ENCODE measurements at places on chromosomes 6 and 20.

DNA sequence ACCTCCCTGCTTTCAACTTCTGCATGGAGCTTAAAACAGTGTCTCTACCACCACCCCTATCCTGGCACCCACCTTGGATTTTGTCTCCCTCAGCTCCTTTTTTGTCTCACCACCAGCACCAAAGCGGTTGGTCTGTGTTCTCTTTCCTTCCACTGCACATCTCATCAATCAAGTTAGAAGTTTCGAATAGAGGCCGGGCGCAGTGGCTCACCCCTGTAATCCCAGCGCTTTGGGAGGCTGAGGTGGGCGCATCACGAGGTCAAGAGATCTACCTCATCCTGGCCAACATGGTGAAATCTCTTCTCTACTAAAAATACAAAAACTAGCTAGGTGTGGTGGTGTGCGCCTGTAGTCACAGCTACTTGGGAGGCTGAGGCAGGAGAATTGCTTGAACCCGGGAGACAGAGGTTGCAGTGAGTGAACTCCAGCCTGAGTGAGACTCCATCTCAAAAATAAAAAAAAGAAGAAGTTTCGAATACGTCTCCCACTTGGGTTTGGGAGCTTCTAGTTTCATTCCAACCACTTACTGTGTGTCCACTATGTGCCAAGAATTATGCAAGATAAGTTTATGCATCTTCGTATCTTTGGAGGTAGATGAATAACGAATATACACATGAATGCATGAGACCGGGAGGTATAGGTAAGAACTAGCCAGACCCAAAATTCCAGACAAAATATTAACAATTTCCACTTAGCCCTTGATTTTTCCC lies 5.9 kb downstream of the PCED1A start:
- DNase-seq, result no peak

GRCh38 chr6:222468-222867 lies 69.8 kb upstream of the DUSP22 start:
- DNase-seq, result no peak

GRCh38 chr6:144327081-144327480 lies 41.9 kb downstream of the UTRN start:
- DNase-seq, result no peak

- DNase-seq, result no peak
Observed at GRCh38 chr6:155779456-155779855, 323.8 kb upstream of the NOX3 start.

GRCh38 chr20:56458206-56458821 lies 10.1 kb upstream of the RTF2 start:
- DNase-seq, result no peak

GRCh38 chr20:6942266-6942665 lies 174.8 kb downstream of the BMP2 start:
- no peak for DNase-seq

- DNase-seq, result no peak
Observed at GRCh38 chr6:125485757-125486156, 184.0 kb upstream of the HDDC2 start.

- no peak for DNase-seq
Observed at GRCh38 chr6:100612094-100612493, 147.4 kb upstream of the SIM1 start.

DNA sequence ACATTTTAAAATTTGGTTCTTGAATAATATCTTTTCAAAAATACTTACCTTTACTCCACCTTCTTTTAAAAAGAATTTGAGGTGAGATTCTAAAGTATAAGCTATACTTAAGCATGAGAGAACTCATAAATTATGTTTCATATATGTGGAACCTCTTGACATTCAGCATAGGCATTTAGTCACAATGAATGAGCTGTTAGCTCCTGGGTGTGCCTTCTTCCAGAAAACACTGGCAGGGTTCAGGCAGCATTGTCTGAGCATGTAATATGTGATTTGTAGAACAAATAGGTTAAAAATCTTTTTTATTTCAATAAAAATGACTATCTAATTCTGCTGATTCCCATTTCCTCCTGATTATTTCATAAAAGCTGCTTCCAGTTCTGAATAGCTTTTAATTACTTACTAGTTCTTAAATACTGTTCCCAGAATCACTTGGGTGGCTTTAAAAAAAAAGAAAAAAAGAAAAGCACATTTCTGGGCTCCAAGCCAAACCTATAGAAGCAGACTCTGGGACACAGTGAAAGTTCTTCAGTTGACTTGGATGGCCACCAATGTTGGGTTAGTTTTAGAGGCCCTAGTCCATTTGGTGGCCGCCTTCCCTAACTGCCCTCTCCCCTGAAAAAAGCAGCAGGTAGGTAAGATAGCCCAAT lies 20.2 kb downstream of the RNF8 start:
- DNase-seq, result no peak

DNA sequence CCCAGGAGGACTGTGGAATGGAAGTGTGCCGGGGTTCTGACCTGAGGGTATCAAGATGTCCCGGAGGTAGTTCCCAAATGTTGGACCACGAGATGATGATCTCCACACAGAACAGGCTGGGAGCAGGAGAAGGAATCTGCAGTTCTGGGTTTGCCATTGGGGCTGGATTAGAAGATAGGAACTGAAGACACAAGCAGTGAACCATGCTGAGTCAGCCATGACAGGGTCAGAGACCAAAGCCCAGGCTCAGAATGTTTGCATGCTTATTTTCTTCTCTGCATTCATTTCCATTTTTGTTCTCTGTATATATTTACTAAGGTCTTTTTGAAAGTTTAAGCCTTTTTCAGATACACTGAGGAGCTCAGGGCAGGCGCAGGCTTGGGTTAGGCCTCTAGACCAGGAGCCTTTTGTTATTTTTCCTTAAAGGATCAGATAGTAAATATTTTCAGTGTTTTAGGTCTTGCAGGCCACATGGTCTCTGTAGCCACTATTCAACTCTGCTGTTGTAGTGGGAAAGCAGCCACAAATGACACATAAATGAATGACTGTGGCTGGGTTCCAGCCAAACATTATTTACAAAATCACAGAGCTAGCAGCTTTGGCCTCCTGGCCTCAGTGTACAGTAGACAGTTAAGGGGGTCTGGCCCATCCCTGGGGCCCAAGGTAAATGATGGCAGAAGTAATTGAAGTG lies 28.5 kb downstream of the SLC35D3 start:
- DNase-seq, result no peak

- DNase-seq, result no peak
Observed at GRCh38 chr6:67883500-67884366, 751.3 kb upstream of the ADGRB3 start.
